Regular cardiac myocyte (primary cell): ENCODE measurements at places on chromosomes 4 and X. TPM values are rescaled to one million over a fixed set of nuclear protein-coding genes. Genes with fewer than 3 reads are reported as not detected.

ZNF630 gene
- total RNA-seq, result 1.2 and 3.4 TPM in 2 replicates

SLC10A6 gene
- not detected in 2 replicates for total RNA-seq

INTU gene
- 3.1 and 11.8 TPM in 2 replicates for total RNA-seq

SPIN3 gene
- total RNA-seq, result 5.4 and 7.3 TPM in 2 replicates

ATP2B3 gene
- not detected in 2 replicates for total RNA-seq

FHDC1 gene
- under 0.01 and 0.19 TPM in 2 replicates for total RNA-seq

CDKL2 gene
- total RNA-seq, result under 0.01 and 1.1 TPM in 2 replicates

BEX5 gene
- 0.28 TPM in 1 of 2 replicates, not detected in the other for total RNA-seq
